ENCODE measurements at places on chromosomes 1 and 21. TPM values are rescaled to one million over a fixed set of nuclear protein-coding genes. Genes with fewer than 3 reads are reported as not detected.

The TENT5C gene
- polyA plus RNA-seq: 3.0 TPM

The PTGER3 gene
- 43.4 TPM for polyA plus RNA-seq

The CAPN2 gene
- polyA plus RNA-seq: 182 TPM

DNA sequence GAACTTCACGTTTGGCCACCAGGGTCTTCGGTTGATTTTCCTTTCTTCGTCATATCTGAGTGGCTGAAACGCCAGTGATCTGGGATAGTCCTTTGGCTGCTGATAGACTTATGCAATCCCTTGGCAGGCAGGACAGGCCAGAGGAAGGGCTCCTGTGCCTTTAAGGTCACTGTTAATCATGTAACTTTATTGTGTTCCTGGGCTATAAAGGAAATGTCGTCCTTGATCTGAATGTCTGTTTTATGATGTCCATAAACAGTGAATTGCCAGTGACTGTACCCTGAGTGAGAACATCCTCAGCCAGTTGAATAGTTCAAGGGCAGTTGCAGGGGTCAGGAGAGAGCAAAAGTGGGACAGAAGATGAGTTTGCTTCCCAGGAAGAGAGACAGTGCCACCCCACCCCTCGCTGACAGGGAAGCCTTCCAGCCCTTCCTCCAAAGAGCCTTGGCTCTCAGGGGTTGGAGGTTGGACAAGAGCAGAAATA lies 68.0 kb downstream of the PDE9A start:
- DNase-seq: no peak

GRCh38 chr1:45097944-45098343 lies 85.9 kb downstream of the UROD start:
- DNase-seq: no peak

- no peak for DNase-seq
Observed at GRCh38 chr1:161092621-161093028, 3.3 kb upstream of the NECTIN4 start.

- no peak for DNase-seq
Observed at GRCh38 chr1:100893718-100894117, 924 bp downstream of the EXTL2 start.

DNA sequence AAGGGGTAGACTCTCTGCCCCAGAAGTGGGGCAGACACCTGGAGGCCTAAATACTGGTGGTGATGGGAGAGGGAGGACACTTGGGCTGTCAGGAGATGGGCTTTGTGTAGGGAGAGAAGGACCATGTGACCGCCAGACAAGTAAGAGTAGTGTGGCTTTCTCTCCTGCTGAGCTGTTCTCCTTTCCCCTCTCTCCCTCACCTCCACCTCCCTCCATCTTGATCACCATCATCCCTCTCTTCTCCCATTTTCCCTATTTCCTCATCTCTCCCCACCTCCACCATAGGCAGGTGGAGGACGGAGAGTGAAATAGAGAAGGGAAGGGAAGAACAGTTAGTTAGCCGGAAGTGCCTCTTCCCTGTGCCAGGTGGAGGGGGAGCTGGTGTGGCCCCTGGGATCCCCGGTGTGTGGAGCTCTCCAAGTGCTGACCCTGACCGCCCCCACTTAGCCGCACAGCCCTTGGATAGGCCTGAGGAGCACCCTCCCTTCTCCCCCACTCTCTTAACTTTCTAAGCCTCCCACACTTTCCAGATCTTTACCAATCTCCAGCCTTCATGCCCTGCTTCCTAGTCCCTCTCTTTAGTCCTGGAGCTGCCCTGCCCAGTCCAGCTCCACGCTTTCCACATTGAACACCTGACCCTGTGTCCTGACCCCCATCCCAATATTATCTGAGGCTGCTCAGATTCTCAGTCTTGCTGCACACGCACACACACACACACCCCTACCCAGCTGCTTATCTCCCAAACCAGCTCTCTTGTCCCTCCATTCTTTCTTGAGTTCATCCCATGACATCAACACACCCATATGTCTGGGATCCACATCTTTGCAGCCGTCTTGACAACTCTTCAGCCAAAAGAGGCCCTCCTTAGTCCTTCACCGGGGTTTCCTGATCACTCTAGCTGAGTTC lies 1.5 kb downstream of the CELF3 start:
- DNase-seq: no peak

GRCh38 chr1:6198646-6199297 lies 623 bp downstream of the RPL22 start:
- no peak for DNase-seq

The SLC1A7 gene
- 0.11 TPM for polyA plus RNA-seq

GRCh38 chr1:152005360-152005912 lies 11.8 kb upstream of the S100A10 start:
- no peak for DNase-seq

The CELA3A gene
- not detected for polyA plus RNA-seq

GRCh38 chr1:233209481-233209880 lies 86.0 kb downstream of the PCNX2 start:
- no peak for DNase-seq

DNA sequence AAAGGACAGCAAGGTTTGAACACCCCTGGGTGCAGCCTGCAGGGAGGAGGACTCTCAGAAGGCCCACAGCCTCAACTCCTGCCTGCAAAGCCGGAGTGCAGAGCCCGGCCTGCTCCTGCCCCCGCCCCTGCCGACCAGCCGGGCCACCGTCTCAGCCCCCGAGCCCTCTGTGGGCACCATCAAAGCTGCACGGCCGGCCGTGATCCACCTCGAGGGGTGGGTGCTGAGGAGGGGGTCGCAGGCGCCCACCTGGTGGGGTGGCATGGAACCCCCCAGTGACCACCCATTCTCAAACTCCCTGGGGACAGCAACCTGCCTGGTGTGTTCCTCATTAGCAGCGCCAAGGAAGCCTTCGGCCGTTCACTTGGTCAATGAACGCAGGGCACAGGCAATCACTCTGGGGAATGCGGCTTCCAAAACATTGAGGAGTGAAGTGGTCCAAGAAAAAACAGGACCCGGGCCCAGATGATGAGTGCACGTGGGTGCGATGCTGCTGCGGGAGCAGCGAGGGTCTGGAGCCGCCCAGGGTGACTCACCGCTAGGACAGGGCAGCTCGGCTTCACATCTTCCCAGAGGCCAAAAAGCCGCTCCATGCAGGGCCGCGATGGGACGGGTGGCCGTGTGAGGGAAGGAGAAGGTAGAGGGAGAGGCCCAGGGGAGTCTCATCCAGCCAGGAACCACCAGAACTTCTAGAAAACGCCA lies 157.6 kb downstream of the NPHP4 start:
- DNase-seq: no peak

The CCDC27 gene
- polyA plus RNA-seq: 0.11 TPM

GRCh38 chr1:230441183-230442029 lies 15.3 kb upstream of the PGBD5 start:
- no peak for DNase-seq

Measured in left renal cortex interstitium (tissue), 4 donors.